ENCODE measurements at places on chromosomes 11 and 22.

DNA sequence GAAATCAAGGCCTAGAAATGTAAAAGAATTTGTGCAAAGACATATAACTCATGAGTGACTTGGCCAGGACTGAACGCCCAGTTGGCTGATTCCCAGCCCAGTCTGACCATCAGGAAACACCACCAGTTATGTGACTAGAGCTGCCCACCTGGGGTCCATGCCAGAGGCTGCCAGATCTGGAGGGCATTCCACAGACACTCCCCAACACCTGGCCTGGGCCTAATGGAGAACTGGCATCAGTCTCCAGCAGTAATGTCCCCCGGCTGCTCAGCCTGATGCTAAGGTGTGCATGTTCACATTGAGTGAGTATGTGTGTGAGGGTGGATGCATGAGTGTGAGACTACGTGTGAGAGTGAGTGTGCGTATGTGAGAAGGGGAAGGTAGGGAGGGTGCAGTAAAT lies 15.7 kb downstream of the PLAAT3 start:
- DNase-seq = no peak

DNA sequence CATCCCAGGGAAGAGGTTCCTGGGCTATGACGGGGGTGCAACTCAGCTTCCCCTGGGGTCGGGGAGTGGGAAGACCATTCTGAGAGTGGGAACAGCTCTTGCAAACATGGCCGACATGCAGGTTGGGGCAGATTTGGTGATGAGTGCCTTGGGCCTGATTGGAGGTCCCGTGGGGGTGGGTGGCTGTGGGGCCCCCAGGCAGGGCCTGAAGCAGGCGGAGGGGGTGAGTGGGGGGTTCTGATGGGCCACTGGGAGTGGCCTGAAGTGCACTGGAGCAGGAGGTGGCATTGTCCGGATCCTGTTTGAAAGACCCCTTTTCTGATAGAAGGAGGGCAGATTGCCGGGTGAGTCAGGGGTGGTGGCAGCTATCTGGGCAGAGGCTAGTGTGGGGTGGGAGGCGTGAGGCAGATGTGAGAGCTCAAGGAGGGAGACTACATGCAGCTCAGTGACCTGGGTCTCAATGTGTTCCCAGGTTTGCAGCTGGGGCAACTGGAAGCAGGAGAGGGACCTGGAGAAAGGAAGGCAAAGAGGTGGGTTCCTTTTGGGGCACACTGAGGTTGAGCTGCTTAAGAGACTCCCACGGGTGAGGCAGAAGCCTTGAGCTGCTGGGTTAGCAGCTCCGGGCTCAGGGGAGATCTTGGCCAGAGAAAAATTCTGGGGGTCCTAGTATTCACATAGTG lies 15.1 kb downstream of the MYEOV start:
- no peak for DNase-seq

GRCh38 chr11:32894149-32894827 lies 1.7 kb downstream of the QSER1 start:
- no peak for DNase-seq

- no peak for DNase-seq
Measured at GRCh38 chr22:50318698-50319411, 8.0 kb downstream of the DENND6B start.

- DNase-seq = no peak
Measured at GRCh38 chr11:25824688-25825087, 507.2 kb upstream of the ANO3 start.

DNA sequence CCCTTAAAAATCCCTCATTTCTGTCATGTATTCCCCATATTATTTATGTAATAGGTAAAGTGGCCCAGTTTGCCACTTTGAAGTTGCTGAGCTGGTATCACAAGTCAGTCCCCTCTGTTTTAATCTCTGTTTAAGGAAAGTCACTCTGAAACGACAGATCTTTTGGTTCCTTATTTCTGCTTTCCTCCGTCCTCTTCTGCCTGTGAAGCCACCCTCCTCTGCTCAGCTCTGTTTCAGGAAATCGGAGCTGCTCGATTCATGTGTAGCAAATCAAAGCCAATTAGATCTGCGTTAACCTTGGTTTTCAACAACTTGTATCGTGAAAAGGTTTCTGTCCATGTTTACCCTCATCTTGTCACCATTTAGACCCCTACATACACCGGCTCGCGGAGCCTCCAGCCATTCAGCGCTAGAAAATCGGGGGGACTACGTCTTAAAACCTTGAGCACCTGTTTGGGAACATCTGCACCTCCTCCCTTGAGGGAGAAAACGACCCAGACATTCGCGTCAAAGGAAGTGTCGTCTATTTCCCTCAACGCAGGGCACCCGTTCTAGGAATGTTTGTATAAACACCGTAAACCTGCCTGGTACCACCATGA lies 576 bp upstream of the SC5D start:
- DNase-seq = peak; percentile 1

DNA sequence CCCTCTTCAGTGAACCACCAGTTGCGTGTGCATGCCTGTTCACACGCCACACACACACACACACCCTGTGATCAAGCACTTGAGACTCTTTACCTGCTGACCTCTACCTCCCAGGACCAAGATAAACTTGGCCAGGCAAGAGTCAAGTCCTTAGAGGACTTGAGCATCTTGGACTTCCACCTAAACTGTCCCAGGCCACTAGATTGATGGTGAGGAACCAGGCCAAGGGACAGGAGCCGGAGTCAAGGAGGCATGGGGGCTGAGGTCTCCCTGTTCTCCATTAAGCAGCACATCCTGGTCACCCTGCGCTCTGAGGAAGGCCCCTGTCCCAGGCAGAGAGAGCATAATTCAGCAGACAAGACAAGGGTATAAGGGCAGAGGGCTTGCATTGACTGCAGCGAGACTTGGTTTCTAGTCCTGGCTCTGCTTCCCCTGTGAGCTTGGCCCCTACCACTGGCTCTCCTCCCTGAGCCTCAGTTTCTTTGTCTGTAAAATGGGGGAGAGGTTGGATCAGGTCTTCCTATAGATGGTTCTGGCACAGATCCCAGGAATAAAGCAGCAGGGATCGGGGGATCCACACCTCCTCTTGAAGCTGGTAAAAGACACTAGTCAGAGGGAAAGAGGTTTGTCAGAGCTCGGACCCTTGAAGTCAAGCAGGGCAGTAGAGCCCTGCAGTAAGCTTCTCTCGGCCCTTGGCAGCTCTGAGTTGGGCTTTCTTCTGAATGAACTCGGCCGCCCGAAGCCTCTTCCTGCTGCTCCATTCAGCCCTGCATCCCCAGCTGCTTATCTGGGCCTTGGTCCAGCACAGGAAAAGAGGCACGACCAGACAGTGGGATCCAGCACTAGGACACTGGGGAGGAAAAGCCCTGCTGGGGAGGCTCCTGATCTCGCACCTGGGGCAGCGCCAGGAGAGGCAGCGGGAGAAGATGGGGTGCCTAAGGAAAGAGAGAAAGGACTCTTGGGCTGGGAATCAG lies 2.0 kb downstream of the CREB3L1 start:
- no peak for DNase-seq

DNA sequence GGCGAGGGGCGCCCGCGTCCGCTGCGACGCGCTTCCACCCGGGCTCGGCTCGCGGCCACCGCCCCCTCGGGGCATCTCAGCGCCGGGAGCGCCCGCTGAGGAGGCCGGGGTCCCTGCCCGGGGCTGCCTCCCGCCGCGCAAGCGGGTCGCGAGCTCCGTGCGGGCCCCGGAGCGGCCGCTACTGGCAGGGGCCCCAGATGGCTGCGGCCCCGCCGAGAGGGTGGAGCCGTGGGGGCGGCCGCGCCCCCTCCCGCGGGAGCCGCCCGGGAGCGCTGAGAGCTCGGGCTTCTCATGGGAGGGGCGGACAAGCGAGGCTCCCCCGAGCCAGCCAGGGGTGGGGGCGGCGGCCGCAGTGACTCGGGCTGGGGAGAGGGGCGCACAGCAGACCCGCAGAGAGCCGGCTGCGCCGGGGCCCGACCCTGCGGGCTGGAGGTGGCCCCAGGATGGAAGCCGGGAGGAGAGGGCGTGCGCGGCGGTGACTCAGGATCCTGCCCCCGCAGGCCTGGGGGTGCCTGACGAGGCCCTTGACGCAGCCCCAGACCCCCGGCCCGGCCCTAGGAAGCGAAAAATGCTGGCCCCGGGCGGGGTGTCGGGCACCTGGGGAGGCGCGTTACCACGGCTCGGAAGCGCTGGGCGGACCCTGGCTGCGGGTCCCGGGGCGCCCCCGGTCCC lies 603 bp upstream of the ZFTA start:
- DNase-seq = no peak

- DNase-seq = no peak
Measured at GRCh38 chr11:68130121-68130520, 8.9 kb upstream of the CHKA start.

GRCh38 chr11:86201371-86201884 lies 43.1 kb upstream of the EED start:
- no peak for DNase-seq

- no peak for DNase-seq
Measured at GRCh38 chr11:532527-532985, 2.8 kb downstream of the HRAS start.

DNA sequence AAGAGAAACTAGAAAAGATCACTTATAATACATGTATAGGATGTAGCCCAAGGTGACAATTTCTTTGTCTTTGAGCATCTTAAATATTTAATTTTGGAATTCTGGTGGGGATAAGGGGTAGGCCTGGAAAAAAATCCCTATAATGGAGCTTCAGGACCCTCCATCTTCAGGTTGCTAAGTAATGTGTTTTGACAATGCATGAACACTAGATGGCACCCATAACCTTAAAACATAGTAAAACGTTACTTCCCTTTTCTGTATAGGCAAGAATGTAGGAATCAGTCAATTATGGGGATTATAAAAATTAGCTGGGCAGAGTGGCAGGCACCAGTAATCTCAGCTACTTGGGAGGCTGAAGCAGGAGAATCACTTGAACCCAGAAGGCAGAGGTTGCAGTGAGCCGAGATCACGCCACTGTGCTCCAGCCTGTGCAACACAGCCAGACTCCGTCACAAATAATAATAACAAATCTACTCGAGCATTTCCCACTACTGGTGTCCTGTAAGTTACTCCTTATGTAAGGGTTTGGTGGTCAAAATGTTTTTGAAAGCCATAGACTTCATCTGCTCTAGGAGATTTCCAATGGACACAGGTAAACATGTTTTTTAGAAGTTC lies 541.9 kb upstream of the CCDC90B start:
- DNase-seq = no peak

DNA sequence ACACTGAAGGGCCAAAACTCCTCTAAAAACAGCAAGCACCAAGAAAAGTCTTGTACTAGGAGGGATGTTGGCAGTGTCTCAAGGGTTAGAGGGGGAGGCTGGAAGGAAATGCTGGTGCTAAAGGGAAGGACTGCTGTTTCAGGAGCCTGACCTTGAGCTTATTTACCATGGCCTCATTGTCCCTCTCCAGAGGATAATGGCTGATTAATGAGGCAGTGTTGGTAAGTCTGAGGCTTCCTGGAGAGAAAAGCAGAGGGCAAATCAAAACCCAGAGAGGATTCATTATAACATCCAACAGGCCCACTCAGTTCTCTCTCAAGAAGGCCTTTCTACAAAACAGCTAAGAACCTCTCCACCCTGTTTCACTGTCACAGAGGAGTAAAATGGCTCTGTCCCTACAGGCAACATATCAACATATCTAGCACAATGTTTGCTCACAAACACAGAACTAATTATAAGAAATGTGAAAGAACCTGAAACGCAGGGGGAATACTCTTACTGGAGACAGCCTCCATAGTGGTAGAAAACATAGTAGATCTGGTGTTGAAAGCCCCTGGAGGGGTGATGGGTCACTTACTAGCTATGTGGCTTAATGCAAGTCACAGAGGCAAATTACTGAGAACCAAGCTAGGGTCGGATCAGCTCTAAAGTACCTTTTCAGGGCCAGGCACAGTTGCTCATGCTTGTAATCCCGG lies 31.4 kb downstream of the NUMA1 start:
- DNase-seq = no peak

- DNase-seq = no peak
Measured at GRCh38 chr11:134921938-134922337, 509.9 kb upstream of the B3GAT1 start.

DNA sequence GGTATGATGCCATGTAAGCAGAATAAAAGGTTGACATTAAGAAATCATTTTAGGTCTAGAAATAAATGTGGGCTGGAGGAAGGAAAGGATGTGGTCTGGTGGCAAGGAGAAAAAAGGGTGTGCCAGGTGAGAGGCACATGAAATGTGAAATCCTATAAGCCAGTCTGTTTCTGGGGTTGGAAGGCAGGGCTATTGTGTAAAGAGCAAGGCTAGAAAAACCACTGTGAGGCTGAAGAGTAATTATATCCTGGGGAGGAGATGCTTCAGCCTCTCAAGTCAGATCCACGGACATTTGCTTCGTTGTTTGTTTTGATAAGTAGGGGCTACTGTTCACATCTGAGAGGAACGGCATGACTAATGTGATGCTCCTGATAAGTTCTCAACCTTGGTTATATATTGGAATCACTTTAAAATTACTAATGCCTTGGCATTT lies 77.5 kb upstream of the CTSC start:
- DNase-seq = no peak

DNA sequence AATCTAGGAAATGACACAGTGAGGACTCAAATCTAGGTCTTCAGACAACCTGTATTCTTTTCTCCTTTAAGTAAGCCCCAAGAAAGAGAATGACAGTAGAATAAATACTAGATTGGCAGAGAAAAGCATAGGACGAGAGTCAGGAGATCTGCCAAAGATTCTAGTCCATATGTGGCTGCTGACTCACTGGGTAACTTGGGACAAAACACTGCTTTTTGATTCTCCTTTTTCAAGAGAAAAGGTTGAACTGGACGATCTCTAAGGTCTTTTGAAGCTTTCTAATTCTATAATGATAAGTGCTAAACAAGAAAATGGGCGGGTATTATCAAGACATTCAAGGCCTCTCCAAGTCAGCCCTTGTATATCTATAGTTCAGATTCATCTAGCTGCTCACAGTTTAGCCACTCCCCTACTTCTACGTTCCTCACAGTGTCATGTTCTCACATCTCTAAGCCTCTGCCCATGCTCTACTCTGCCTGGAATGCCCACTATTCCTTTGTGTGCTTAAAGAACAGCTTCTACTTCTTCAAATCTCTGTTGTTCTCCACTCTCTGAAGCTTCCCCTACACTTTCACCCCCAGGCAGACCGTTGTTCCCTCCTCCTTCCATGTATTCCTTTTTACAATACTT lies 53.0 kb downstream of the RELT start:
- DNase-seq = no peak

GRCh38 chr22:47128216-47128615 lies 365.8 kb downstream of the TBC1D22A start:
- no peak for DNase-seq

- no peak for DNase-seq
Measured at GRCh38 chr11:80061056-80061455, 620.2 kb upstream of the TENM4 start.

DNA sequence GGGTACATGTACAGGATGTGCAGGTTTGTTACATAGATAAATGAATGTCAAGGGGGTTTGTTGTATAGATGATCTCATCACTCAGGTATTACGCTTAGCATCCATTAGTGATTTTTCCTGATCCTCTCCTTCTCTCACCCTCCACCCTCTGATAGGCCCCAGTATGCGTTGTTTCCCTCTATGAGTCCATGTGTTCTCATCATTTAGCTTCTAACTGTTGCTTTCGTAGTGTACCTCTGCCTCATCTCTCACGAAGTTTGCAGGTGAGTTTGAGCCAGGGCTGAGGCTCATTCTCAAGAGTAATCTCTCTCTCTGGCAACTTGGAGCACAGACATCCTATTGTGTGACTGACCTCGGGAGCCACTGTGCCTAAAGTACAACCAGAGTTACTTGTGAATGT lies 4.7 kb upstream of the HBE1 start:
- no peak for DNase-seq

GRCh38 chr22:37069319-37069718 lies 17.8 kb downstream of the KCTD17 start:
- DNase-seq = no peak

- no peak for DNase-seq
Measured at GRCh38 chr11:45646275-45646927, 19.0 kb downstream of the CHST1 start.

GRCh38 chr11:63940786-63941185 lies 2.0 kb downstream of the NAA40 start:
- DNase-seq = no peak

Measured in stimulated activated CD8-positive, alpha-beta memory T cell treated with anti-CD3 and anti-CD28 coated beads, Interleukin-7, amount 100 ng/mL, for 1 hour (primary cell).